NT2/D1 (cell line): ENCODE measurements at places on chromosomes 6 and 20.
A peak's percentile ranks its signal among the peaks of the same experiment; 100 is the strongest.

- no peak for DNase-seq
These were observed 21.2 kb downstream of the SNRPB start for GRCh38 chr20:2449386-2449785.

DNA sequence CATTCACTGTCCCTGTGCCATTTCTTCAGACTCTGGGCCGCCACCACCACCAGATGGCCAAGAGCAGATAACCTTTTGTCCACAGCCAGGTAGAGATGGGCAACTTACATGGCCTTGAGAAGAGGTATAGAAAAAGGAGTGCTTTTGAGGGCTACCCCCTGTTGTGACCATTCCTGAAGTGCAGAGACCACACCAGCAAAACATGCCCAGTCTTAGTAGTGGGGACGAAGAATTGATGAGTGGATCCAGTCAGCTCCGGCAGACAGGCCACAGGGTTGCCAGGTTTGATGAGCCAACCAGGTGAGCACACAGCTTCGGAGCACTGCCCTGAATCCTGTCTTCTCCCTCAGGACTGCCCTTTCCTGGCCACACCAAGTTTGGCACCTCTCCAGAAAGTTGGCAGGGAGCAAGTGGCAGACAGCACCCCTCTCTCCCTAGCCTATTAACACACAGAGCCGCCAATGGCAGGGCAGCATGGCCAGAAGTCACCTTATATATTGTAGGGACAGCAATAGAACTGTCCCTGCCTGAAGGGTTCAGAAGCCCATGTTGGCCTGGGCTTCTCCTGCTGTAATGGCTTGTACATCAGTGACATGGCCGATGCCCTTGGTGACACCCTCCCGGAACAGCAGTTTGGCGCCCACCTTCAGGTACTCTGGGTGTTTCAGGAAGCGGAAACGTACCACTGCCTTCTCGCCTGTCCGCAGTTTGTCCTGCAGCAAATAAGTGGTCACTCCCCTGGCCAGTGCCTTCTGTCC, 7.8 kb downstream of the GTPBP2 start:
- no peak for DNase-seq

GRCh38 chr6:20309186-20309585, 92.5 kb upstream of the E2F3 start:
- DNase-seq: no peak

- peak; percentile 33 for DNase-seq
These were observed 120.2 kb downstream of the MBOAT1 start for GRCh38 chr6:20092071-20092566.

DNA sequence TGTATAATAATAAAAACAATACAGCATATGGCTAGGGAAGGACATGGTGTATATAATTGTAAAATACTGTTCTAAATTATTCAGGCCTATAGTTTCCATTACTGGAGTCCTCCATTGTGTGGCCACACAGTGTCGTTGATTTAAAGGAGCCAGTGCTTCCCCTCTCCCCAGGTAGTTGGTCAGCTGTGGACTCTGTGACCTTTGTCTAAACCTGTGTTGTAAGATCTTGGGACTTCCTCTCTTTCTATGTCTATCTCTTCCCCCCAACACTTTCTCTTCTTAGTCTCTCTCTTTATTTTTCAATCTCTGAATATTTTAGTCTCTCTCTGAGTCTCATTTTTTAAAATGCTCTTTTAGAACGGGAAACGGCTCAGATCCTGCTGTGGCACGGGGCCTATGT, 35.6 kb downstream of the BRPF3 start:
- DNase-seq: no peak

GRCh38 chr20:57440678-57441509, 49.7 kb downstream of the RBM38 start:
- no peak for DNase-seq

DNA sequence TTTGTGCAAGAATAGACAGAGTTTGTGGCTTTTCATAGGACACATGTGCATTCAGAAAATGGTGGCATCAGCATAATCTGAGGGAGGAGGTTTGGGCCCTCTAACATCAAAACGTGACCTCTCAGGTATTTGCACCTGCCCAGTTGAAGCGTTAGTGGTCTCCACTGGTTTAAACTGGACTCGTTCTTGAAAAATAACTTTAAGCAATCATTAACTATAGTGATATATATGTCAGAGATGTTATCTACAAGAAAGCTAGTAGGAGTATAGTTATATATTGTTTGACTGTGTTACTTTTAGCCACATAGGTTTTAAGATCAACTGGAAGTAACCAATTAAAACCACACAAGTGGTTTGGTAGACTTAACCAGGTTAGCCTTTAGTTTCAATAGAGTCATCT, 607.4 kb downstream of the MAFB start:
- no peak for DNase-seq

- no peak for DNase-seq
These were observed 137.6 kb upstream of the MARCKS start for GRCh38 chr6:113719545-113719944.

- DNase-seq: peak; percentile 85
These were observed 32.3 kb downstream of the FOXP4 start for GRCh38 chr6:41578217-41579087.
